Right atrium auricular region (tissue), 2 donors: ENCODE measurements at places on chromosomes 2 and 18. TPM values are rescaled to one million over a fixed set of nuclear protein-coding genes. Genes with fewer than 3 reads are reported as not detected.

DNA sequence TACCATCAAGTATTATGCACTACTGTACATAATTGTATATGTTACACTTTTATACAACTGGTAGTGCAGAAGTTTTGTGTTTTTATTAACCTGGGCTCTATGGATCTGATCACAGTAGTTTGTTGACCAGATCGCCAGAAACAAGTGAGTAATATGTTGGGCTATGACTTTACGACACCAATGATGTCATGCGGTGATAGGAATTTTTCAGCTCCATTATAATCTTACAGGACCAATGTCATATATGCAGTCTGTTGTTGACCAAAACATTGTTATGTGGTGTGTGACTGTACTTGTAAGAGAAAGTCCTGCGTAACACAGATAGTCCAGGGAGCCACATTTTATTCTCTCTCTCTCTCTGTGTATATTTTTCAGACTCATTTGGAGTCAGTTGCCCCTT is 4.5 kb upstream of the ACOXL start:
- DNase-seq = no peak

DNA sequence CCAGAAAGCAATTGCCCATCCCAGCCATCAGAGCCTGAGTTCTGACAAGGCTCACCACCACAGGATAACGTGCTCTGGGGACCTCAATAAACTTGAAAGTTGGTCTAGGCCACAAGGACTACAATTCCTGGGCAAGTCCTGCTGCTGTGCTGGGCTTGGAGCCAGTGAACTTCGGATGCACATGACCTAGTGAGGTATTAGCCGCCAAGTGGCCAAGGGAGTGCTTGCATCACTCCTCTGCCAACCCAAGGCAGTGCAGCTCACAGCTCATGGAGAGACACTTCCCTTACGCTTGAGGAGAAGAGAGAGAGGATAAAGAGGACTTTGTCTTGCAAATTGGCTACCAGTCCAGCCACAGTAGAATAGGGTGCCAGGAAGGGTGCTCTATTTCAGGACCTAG is 219.6 kb downstream of the MBD2 start:
- DNase-seq = no peak

- no peak for DNase-seq
These were observed 65.9 kb upstream of the CPO start for GRCh38 chr2:206873423-206873822.

DNA sequence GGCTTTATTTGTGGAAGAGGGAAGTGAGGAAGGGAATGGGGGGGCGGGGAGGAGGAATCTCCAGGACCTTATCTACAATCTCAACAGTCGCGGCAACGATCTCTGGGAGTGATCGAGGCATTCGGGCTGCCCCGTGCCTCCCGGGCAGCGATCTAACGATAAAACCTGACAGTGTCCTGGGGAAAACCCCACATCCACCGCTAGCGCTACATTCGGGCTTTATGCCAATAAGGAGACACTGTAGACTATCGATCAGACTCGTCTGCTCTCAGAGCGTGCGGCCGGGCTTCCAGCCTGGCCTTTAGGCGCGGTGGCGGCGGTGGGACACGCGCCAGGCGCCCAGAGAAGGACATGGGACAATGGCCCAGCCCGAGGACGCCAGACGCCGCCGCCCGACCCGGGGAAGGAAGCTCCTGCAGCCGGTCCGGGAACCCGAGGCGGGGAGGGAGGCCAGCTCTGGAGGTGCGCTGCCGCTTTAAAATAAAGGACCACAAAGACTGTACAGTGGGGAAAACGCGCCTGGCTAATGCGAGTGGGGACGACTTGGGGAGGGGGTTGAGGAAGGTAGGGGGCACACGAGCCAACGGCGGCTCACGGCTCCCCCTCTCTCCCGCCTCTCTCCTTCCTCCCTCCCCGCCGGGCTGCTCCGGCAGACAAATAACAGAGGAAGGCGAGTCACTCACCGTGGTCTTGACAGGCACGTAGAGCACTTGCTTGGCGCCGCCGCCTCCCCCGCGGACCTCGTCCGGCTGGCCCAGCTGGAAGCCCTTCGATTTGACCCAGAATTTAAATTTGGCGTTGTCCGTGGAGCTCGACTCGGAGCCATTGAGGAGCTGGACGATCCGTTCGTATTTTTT is 2.2 kb downstream of the NOL4 start:
- no peak for DNase-seq

- DNase-seq = no peak
These were observed 139.7 kb upstream of the NOSTRIN start for GRCh38 chr2:168662651-168663208.

DNA sequence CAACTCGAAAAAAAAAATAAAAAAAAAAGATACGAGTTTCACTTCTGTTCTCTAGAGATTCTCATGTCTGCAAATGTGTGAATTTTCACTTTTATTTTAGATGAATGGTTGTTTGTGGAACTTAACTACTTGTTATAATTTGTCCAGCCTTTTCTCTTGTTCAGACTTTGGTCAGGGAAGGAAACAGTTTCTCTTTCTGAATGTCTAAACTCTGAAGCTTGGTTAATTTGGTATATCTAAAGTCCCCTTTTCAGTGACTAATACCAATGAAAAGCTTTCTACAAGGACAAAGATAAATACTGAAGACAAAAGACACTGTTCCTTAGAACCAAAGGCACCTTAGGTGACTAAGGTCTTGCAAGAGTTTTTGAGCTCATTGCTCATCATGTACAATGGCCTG is 144.4 kb upstream of the PIEZO2 start:
- no peak for DNase-seq

- DNase-seq = no peak
These were observed 421.3 kb upstream of the NXPH2 start for GRCh38 chr2:139201516-139201915.

DNA sequence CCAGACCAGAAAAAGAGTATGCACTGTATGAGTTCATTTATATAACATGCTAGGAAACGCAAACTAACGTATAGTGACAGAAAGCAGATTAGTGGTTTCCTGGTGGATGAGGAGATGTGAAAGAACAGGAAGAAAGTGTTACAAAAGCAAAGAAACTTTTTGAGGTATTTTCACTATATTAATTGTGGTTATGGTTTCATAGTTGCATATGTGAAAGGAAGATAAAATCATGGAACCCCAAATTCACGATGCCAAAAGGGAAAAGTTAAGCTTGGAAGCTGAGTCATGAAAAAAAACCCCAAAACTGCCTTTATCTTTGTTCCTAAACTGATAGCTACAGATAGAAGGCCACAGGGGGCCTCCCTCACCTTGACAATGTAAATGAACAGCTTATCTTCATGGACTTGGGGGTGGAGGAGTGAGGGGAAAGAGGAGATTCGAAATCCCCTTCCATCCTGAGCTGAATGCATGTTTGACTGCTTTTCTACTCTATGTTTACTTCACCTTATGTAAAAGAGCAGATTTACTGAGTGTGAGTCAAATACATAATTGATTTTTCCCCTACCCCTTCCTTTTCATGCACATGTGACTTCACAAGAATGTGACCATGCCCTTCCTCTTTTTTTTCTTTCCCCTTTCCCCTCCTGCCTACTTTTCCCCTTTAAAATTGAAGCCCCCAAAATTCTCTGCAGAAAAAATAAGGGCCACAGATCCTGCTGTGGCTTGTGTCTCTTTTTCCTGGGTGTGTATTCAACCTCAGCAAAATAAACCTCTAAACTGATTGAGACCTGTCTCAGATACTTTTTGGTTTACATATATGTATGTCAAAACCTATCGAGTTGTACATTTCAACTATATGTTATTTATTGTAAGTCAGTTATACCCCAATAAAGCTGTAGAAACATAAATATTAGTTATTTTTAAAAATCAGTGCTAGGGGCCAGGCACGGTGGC is 100.1 kb upstream of the TLK1 start:
- no peak for DNase-seq

GRCh38 chr2:120609826-120610395 is 125.8 kb upstream of the GLI2 start:
- DNase-seq = no peak

- no peak for DNase-seq
These were observed 3.1 kb downstream of the DBI start for GRCh38 chr2:119369845-119370244.

GRCh38 chr2:240972636-240973521 is 25.5 kb upstream of the SNED1 start:
- no peak for DNase-seq

GRCh38 chr2:184186436-184186835 is 411.9 kb upstream of the ZNF804A start:
- no peak for DNase-seq

DNA sequence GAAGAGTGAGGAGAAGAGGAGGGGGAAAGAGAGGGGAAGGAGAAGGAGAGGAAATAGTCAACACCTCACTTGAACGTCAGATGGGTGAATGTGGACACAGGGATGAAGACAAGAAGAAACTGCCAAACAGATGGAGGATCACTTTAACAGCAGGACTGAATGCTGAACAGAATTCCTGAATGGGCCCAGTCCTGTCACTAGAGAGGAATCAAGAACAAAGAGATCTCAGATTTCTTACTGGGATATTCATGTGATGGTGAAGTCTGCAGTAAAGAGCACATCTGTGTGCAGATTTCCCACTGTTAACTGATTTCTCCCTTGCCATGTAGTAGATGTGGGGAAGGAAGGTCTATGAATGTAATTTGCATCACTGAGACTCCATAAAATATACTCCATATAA is 135.4 kb downstream of the L3MBTL4 start:
- DNase-seq = no peak

- no peak for DNase-seq
These were observed 27.8 kb upstream of the SERTAD2 start for GRCh38 chr2:64681479-64681967.

GRCh38 chr2:155842103-155842502 is 490.4 kb downstream of the NR4A2 start:
- no peak for DNase-seq

DNA sequence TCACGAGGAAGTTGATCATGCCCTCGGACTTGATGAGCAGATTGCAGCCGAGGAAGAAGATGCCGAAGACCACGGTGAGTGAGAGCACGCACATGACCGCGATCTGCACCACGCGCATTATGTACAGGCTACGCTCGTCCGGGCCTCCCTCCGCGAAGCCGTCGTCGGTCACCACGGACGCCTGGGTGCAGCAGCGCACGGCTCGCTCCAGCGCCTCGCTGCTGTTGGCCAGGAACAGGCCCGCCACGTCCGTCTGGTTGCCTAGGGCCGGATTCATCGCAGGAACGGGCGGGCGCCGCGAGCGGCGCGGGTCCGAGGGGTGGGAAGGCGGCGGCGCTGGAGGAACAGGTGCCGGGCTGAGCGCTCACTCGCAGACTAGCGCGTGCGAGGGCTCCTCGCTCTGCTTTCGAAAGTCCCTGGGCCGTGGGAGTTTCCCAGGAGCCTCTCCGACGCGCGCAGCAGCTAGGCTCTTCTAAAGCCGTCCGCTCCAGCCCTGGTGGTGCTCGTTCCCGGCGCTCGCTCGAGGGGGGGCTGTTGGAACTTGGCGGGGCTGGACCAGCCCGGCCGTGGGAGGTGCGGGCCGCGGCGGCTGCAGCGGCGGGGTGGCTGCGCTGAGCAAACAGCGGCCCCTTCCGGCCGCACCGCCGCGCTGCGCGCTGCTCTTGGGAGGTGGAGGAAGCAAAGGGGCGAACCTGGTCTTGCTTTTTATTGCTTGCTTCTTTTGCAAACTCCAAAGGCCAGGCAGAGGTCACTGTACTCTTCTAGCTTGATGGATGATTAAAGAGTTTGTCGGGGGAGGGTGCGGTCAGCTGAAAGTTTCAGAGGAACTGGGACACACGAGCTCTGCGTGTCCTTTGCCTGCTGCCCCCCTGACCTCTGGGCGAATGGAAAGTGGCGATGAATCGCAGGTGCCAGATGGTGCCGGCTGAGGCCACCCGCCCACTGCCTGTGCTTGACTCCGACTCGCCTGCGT is at the start of gene RPRM:
Gene RPRM, minus strand, starts transcription at position 474 of the 973 bp plus-strand sequence. Its CDS starts 197 bp downstream, at position 277.
- no peak for DNase-seq

DNA sequence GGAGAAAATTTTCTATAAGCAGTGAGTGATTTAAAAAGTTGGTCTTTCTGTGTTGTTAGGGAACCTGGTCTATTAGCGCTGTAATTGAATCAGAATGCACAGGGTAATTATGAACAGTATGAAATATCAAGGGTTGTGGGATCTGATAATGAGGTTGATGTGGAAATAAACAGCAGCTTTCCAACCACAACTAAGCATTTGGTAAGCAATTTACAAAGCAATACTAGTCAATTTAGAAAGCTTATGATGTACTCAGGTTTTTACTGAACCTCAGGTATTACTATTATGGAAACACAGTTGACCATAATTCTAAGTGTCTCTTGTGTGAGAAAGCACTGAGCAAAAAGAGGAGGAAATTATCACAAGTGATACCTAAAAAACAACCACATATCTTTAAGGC is 11.0 kb upstream of the SMCHD1 start:
- DNase-seq = no peak

DNA sequence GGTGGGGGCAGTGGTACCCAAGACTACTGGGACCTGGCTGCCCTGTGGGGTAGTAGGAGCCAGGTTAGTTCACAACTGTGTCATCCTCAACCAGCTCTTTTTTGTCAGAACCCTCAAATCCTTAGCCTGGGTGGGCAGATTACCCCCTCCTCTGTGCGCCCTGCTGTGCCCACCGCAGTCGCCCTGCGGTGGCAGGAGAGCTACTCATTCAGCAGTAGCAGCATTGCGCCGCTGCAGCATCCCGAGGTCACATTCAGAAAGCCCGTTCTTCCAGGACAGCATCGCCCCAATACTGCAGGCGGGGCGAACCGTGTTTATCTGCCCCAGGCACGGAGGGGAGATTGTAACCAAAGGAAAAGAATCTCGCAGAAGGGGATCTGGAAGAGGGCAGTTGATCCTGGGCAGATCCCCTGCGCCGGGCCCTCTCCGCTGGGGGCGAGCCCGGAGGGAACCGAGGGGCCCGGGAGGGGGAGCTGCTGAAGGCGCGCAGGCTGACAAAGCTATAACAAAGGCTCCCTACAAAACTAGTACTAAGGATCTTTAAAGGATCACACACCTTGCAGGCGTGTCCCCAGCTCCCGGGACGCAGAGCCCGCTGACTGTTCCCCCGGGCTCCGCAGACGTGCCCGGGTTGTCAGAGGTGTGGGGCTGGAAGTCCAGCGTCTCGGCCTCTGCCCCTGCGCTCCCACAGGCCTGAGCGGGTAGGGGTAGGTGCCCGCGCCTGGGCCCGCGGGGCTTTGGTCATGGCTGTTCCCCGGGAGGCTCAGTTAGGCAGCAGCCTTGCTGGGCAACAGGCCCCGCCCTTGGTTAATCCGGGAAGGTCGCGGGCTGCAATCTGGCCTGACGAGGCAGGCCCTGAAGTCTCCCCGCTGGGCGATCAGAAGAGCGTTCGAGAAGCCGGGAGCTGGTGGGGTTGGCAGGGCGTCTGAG is 13.2 kb downstream of the POU3F3 start:
- DNase-seq = no peak

STK39 gene
- total RNA-seq = 13.6 TPM

WDR43 gene
- total RNA-seq = 17.8 TPM

NMUR1 gene
- total RNA-seq = 0.67 TPM

PROM2 gene
- total RNA-seq = 0.11 TPM

XDH gene
- total RNA-seq = not detected

LYPD6 gene
- total RNA-seq = 0.63 TPM

SCN2A gene
- 0.39 TPM for total RNA-seq

MARCHF4 gene
- 0.08 TPM for total RNA-seq

PRR30 gene
- not detected for total RNA-seq

TCF4 gene
- 57.7 TPM for total RNA-seq

OTX1 gene
- total RNA-seq = not detected

COL4A4 gene
- total RNA-seq = 10.0 TPM

GAL3ST2 gene
- 1.1 TPM for total RNA-seq

FAM110C gene
- 8.3 TPM for total RNA-seq

CLEC4F gene
- 0.16 TPM for total RNA-seq

PDE11A gene
- total RNA-seq = 1.2 TPM
